ENCODE measurements at places on chromosomes 2 and 18.

- no peak for DNase-seq
Observed at GRCh38 chr2:136075476-136075875, 42.5 kb downstream of the CXCR4 start.

DNA sequence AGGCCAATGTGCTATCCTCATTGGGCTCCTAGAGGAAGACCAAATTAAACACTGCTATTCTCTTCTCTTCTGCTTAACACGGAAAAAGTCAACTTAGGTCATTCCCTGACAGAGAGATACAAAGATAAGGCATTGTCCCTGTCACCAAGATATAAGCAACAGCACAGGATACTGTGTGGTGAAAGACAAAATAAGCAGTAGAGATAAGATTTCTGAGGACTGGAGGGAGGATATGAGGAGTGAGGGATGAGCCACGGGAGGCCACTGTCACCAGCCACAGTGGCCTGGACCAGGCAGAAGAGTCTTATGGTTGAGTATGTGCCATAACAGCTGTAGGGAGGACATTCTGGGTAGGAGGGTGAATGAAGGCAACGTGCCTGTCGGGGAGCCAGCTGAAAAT lies 54.4 kb upstream of the SLC14A2 start:
- DNase-seq = no peak

DNA sequence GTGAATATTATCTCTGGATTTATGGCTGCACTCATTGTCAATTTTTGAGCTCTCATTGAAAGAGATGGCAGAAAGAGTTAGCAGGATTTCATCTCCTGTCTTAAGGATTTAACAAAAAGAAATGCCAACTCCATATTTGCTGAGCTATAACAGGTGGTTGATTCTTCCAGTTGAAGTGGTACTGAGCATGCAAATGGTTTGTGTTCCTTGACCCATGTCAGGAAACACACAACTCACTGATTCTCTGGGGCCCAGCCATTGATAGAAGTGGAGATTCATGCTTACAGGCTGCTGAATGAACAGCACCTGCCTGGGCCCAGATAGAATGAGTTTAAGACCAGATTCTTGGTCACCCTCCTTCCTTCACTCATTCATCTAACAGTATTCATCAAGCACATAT lies 128.8 kb downstream of the CERS6 start:
- no peak for DNase-seq

- no peak for DNase-seq
Observed at GRCh38 chr2:25954199-25954752, 28.0 kb downstream of the KIF3C start.

- no peak for DNase-seq
Observed at GRCh38 chr18:48455555-48456478, 46.6 kb upstream of the ZBTB7C start.

DNA sequence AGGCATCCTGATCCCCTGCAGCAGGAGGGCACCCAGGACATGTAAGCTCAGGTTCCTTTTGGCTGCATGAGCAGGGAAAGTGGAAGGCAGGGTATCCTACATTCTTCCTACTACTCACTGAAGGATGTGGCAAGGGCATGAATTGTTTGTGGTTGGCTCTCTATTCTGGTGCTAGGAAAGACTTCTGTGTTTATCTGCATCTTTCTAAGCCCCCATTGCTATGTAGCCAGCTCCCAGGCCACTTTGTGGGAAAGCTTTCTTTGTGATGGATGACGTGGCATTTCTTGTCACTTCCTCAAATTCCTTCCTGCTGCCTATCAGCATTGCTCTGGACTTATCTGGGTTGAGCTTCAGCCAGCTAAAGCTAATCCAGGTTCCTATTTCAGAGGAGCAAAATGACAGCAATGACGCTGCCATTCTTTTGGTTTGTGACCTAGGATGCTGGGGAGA lies 46.2 kb downstream of the MEIS1 start:
- peak; percentile 34 for DNase-seq

DNA sequence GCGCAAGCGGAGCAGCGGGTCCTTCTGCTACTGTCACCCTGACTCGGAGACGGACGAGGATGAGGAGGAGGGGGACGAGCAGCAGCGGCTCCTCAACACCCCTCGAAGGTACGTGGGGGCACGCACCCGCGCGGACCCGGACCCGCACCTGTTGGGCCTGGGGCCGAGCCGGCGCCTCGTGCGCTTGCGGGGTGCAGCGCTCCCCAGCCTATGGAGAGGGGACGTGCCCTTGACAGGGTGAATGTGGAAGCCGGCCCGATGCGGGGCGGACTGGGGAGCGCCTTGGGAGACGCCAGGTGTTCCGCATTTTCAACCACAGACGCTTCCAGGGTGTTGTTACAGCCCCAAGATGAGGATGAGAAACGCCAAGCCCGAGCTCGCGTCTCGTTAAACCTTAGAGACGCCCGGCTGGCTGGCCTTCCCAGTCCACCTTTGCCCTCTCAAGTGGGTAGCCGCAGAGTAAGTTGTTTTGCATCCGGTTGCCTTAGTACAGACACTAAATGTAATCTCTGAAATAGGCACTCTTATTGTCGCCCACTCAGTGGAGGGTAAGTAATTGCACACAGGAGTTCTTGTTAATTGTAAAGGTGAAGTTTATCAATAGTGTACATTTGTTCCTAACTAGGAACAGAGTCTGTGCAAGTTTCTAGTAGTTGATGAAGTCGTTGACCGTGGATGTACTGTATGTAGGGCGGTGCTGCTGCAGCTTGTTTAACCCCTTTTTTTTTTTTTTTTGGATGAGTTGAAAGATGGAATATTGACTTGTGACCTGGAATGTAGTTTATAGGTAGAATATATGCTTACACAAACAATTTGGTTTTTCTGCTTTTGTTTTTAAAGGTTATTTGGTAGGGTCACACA lies 815 bp downstream of the GMCL1 start:
- no peak for DNase-seq

GRCh38 chr2:6812857-6813530 lies 52.7 kb downstream of the CMPK2 start:
- no peak for DNase-seq

- DNase-seq = no peak
Observed at GRCh38 chr18:44916429-44917207, 235.9 kb downstream of the SETBP1 start.

- DNase-seq = peak; percentile 57
Observed at GRCh38 chr18:9869715-9870430, 15.9 kb upstream of the TXNDC2 start.

DNA sequence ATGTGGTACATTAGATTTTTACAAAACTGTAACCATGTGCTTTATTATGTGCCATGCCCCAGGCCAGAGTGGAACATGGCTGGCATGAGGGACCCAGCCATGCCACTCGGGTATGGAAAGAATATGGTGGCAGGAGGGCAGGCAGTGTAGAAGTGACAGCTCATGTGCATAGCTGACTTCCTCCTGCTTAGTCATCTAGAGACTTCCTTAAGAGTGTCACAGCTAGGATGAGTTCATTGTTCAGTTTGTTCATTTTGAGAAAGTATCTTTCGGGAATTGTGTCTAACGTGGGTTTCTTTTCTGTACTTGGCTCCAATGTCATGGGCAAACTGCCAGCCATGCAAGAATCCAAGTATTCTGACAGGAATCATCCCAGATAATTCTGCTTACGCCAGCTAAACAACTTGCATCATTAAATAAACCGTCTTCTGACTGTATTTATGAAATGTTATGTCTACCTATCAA lies 94.3 kb upstream of the ITGB6 start:
- DNase-seq = peak; percentile 75

- no peak for DNase-seq
Observed at GRCh38 chr2:178394859-178395258, 56.1 kb downstream of the PRKRA start.

DNA sequence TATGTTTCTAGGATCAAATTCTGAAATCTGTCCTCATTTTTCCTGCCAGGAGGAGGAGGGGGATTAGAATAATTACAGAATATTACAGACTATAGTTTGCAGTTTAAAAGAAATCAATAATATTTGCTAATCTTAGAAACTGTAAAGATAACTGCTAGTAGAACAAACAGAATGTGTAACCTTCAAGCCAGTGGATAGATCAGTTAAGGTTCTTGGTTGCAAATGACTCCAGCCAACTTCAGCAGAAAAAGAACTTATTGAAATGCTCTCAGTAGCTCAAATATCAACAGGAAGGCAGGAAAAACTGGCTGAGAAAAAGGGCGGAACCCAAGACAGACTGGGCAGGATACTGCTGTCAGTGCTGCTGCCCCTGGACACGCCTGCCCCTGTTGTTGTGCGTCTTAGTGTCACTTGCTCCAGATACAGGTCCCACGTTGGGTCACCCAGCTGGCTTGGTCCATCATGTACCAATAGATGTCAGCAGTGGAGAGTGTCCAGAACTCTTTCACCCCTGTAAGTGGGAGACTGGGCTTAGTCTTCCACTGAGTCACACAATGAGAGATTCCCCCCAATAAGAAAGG lies 10.2 kb downstream of the NMUR1 start:
- DNase-seq = no peak

DNA sequence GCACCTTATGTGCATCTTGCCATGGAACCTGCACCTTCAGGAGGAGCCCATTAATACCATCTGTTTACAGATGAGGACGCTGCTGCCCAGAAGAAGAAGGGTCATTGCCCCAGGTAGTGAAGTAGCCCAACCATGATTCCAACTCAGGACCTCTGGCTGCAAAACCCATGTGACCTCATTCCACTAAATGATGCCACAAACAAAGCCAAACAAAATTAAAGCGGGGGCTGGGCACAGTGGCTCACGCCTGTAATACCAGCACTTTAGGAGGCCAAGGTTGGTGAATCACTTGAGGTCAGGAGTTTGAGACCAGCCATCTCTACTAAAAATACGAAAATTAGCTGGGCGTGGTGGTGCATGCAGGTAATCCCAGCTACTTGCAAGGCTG lies 202.1 kb downstream of the EIPR1 start:
- DNase-seq = no peak
